ENCODE measurements at places on chromosomes 3 and 15. TPM values are rescaled to one million over a fixed set of nuclear protein-coding genes. Genes with fewer than 3 reads are reported as not detected.

GRCh38 chr15:68272721-68273271, 4.7 kb upstream of the FEM1B start:
- no peak overlapping the region for H3K27ac ChIP-seq
- no peaks in the 10 kb centered on the region for H3K36me3 ChIP-seq
- no peak overlapping the region for H3K4me3 ChIP-seq
- H3K4me1 ChIP-seq, result peaks cover 9% of the 10 kb centered on the region
- no peak for DNase-seq

GRCh38 chr3:8341821-8342247, 159.8 kb upstream of the LMCD1 start:
- H3K4me3 ChIP-seq, result no peak overlapping the region
- no peaks in the 10 kb centered on the region for H3K36me3 ChIP-seq
- no peaks in the 10 kb centered on the region for H3K27me3 ChIP-seq
- no peaks in the 10 kb centered on the region for H3K4me1 ChIP-seq
- no peak overlapping the region for H3K27ac ChIP-seq
- no peak for DNase-seq

MUC13 gene
- total RNA-seq, result not detected

ZBTB47 gene
- total RNA-seq, result 47.4 TPM

OCA2 gene
- total RNA-seq, result 7.5 TPM

SPATA12 gene
- total RNA-seq, result not detected

SCAMP5 gene
- 28.4 TPM for total RNA-seq

DNAH1 gene
- 9.8 TPM for total RNA-seq

GOLIM4 gene
- 65.2 TPM for total RNA-seq
